ENCODE measurements at places on chromosomes 6 and 20.

- DNase-seq = no peak
Measured at GRCh38 chr6:138007014-138007472, 100.2 kb downstream of the PERP start.

DNA sequence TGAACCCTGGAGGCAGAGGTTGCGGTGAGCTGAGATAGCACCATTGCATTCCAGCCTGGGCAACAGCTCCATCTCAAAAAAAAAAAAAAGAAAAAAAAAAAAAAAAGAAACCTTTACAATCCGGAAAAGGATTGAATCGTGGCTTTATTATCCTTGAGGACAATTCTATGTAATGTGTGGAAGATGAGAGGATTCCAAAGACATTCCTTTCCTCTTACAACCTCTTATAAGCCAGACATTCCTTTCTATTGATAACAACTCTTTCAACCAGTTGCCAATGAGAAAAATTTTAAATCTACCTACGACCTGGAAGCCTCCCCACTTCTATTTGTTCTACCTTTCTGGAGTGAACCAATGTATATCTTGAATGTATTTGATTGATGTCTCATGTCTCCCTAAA, 91.2 kb upstream of the EEF1E1 start:
- no peak for DNase-seq

GRCh38 chr6:14333556-14334305, 216.2 kb downstream of the CD83 start:
- DNase-seq = no peak

DNA sequence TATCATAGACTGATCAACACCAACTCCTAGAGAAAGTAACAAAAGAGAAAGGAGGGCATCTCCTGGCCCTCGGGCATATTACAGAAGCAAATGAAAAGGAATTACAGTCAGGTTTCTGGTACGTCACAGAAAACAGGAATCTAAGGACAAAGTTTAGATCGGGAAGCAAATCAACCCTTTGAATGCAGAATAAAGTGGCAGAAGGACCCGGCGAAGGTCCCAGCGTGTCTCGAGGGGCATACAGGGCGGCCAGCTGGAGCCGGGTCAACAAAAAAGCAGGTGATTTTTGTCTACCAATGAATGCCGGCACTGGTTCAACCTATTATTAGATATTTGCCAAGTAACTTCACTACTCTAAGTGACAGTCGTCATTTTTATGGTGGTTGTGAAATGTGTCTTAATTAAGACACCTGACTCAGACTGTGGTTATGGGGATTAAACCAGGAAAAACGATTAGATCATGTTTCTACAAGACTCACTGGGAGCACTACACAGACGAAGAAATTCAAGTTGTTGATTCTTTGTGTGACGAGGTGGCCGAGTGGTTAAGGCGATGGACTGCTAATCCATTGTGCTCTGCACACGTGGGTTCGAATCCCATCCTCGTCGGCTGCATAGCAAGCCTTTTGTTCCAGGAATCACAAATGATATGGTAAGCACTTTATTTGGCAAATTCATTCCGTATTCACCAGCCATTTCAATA, 12.4 kb upstream of the ZSCAN9 start:
- DNase-seq = no peak

DNA sequence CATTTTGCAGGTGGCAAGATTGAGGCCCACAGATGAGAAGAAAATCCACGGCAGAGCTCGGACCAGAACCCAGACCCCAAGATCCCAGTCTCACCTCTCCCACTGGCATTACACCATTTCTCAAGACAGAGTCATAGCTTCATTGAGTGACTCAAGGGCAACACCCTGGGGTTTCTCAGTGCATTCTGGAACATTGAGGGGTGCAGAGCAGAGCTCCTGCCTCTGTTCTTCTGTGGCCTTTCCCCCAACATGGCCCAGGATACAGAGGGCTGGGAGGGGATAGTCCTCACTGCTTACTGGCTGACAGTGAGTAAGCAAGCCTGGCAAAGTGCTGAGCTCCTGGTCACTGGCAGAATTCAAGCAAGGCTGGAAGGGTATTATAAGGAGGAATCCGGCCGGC, 74.0 kb downstream of the MDGA1 start:
- no peak for DNase-seq

DNA sequence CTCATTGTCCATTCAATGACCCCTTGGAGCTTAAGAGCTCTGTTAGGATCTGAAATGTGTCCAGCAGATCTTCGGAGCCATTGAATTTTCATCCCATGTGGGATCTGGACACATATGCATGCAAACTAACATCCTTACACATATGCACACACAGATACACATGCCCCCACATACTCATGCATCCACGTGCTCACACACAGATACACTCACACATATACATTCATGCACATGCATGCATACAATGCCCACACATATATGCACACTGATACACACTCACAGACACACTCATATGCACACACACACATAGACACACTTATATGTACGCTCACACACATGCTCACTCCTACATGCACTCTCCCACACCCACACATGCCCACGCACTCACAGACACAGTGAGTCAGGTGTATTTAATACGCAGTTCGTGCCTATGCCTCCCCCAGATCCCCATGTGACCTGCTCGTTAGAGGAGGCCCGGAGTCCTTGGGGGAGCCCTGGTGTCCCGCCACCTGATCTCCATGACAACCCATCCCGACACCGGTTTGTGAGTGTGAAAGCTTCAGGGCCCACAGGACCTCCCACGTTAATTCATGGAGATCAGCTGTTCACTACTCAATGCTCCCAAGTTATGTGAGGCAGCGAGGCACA, 121.9 kb upstream of the SULF2 start:
- DNase-seq = no peak

DNA sequence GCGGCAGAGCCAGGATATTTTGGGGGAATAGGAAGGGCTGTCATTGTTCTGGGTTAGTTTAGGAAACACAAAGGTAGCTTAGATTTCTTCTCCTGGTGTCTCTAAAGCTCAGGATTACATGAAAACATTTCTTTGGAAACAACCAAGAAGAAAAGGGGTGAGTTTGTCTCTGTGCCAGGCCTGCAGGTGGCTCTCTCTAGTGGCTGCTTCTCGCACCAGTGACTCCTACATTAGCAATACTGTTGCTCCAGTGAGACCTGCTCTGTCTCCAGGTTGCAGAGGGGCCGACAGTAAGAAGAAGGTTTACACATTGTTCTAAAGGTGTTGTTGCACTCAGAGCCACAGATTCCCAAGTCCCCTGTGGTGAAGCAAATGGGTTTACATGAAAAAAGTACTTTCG, 104.6 kb upstream of the GLP1R start:
- DNase-seq = no peak

- no peak for DNase-seq
Measured at GRCh38 chr6:99979953-99980352, 14.1 kb downstream of the MCHR2 start.
